Fibroblast of the aortic adventitia (primary cell): ENCODE measurements at places on chromosomes 7 and 10.

DNA sequence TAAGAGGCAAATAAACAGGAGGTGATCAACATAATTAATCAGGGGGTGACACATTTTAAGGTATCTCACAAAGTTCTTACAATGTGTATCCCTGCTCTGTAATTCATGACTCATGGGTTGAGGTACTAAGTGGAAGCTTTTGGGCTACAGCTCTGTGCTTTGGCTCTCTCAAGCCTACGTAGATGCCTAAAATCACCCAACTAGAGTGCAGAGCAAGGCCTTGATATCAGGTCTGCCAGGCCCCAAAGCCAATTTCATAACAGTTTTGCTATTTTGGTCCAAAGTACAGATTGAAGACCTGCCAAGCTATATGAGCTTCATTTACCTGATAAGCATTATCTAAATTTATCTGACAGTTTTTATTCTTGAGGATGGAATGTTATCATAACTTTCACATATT lies 175.3 kb upstream of the BET1 start:
- peak; percentile 82 for DNase-seq

DNA sequence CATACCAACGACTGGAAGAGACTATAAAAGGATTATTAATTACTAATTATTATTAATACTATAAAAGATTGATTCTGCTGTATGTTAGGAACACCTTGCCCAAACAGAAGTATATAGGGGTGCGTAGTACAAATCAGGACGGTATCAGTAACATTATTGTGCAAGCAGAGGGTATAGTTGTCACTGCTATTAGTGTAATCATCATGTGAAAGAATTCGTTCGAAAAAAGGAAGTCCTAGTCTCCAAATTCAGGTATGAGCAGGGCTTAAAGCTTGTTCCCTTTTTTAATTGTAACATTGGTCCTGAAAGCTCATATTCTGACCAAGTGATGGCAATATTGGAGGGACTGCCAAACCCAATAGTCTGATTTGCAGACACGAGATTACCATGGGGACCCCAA lies 81.8 kb downstream of the THSD7A start:
- DNase-seq: no peak

GRCh38 chr10:60271319-60272040 lies 118.2 kb downstream of the ANK3 start:
- DNase-seq: no peak

DNA sequence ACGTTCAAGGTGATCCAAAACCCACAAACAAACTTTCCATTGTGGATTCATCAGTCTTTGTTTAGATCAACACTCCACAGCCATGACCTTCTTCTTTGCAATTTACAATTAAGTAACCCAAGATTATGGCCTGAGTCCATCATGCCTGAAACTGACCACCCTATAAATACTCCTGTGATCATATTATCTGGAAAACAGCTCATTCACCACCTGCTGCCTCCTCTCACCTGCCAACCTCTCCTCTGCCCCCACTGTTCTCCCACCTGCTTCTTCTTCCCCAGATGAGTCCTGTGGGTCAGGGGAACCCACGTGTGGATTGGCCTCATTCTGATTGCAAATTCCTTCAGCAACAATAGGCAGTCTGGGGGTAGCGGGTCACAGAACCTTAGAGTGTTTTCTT lies 81.4 kb downstream of the ABLIM1 start:
- DNase-seq: no peak

GRCh38 chr7:37698276-37698675 lies 14.7 kb downstream of the GPR141 start:
- no peak for DNase-seq

DNA sequence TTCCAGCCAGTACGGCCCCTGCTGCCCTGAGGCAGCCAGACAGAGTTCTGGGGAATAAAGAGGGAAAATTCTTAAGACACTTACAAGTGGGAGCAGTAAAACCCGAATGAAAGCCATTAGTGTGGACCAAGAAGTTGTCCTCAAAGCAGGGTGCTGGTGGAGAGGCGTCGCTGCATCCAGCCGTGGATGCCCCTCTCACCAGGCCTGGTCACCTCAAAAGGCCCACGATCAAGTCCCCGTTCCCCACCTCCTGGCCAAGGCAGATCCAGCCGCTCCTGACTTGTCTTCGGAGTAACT lies 656 bp downstream of the VSTM4 start:
- DNase-seq: no peak

DNA sequence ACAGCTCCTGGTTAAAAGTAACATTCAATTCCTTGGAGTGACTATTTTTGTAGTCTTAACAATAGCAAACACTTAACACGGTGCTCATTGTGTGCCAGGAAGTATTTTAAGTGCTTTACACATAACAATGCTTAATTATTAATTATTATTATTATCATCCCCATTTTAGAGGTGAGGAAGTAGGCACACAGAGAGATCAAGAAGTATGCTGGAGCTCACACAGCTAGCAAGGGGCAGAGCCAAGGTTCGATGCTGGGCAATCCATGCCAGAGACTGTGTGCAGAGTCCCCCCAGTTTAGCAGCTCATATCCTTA lies 48.2 kb upstream of the SMNDC1 start:
- DNase-seq: no peak

- no peak for DNase-seq
These were observed 50.1 kb downstream of the ADARB2 start for GRCh38 chr10:1687190-1687589.

GRCh38 chr10:71216363-71216695 lies 4.0 kb downstream of the UNC5B start:
- DNase-seq: no peak

GRCh38 chr10:133314911-133315310 lies 6.2 kb downstream of the ZNF511 start:
- DNase-seq: no peak

DNA sequence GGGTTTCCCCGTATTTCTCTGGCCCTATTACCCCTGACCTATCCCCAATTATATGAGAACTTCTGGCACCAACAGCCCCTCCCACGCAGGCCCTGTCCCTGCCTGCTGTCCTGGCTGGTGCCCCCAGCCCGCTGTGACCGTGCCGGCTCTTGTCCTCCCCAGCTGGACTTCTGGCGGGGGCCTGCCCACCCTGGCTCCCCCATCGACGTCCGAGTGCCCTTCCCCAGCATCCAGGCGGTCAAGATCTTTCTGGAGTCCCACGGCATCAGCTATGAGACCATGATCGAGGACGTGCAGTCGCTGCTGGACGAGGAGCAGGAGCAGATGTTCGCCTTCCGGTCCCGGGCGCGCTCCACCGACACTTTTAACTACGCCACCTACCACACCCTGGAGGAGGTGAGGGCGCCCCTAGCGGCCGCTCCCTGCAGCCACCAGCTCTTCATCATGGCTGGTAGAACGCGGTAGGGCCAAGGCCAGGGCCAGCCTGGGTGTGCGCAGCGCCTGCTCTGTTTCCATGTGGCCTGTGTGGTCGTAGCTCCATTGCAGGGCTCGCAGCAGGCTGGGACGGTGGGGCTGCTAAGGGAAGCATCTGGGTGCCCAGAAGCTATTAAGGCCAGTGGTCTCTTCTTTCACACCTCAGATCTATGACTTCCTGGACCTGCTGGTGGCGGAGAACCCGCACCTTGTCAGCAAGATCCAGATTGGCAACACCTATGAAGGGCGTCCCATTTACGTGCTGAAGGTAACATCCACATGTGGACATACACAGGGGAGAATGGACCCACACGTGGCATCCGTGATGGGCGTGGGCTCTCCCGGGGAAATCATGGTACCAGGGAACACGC lies 1.4 kb downstream of the CPA1 start:
- DNase-seq: no peak

DNA sequence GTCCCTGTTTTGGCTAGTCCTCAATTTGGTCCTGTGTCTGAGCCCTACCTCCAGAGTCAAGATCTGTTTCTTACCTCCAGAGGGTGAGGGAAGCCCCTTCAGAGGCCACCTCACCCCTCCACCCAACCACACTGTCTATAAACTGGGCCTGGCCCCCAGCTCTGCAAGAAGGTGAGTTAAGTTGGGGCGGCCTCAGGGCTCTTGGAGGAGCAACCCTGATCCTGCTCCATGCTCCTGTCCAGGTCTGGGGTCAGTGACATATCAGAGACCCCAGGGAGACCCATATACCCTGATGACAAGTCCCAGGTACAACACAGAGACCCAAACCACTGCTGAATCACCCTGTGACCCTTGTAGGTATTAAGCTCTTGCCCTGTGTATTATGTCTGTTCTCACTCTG lies 69.5 kb downstream of the MYL10 start:
- no peak for DNase-seq

- DNase-seq: no peak
These were observed 22.7 kb downstream of the BPGM start for GRCh38 chr7:134669388-134669787.

- peak; percentile 72 for DNase-seq
These were observed 155.7 kb upstream of the FGFR2 start for GRCh38 chr10:121753726-121754476.

GRCh38 chr10:21505711-21506278 lies 19.7 kb downstream of the SKIDA1 start:
- DNase-seq: no peak

DNA sequence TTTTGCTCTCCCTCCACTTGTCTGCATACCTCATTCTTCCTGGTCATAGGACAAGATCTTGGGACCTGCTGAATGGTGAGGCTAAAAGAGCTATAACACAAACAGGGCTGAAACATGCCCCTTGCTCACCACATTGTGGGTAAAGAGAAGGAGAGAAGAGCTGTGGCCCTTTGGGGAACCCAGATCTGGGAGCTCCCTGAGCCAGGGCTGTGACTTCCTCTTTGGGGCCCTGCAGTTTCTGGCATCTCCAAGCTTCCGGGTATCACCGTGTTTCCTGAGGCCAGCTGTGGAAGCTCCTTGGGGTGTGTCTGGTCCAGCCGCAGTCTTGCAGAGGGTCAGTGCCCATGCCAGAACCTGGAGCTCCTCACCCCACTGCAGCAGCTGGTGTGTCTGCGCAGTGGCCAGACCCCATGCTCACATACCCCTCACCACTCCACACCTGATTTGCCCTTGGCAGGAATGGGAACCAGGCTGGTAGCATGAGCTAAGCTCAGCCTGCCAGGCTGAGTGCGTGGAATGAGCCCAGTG lies 34.0 kb downstream of the DKK1 start:
- no peak for DNase-seq

GRCh38 chr10:75253281-75254220 lies 17.8 kb upstream of the COMTD1 start:
- DNase-seq: no peak

- DNase-seq: no peak
These were observed 651 bp downstream of the AFAP1L2 start for GRCh38 chr10:114403541-114404161.
